Brain microvascular endothelial cell (primary cell): ENCODE measurements at places on chromosomes 1 and 21.
A peak's percentile ranks its signal among the peaks of the same experiment; 100 is the strongest.

DNA sequence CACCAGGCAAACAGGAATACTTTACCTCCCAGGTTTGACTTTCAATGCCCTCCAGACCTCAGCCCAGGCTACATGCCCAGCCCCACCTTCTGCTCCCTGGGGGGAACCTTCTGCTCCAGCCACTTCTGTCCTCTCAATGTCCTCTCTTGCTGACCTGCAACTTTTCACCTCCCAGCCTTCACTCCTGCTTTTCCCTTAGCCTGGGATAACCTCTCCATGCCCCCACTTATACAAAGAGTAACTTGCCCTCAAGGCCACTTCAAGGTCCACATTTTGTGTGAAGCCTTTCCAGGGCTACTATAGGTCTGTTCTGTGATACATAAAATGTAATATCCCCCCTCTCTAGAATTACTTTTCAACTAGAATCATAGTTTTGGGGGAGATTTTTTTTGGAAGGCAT, 21.7 kb downstream of the SERTAD4 start:
- no peak for DNase-seq

- no peak for DNase-seq
Measured at GRCh38 chr21:23455676-23456075, 2151.6 kb downstream of the MRPL39 start.

DNA sequence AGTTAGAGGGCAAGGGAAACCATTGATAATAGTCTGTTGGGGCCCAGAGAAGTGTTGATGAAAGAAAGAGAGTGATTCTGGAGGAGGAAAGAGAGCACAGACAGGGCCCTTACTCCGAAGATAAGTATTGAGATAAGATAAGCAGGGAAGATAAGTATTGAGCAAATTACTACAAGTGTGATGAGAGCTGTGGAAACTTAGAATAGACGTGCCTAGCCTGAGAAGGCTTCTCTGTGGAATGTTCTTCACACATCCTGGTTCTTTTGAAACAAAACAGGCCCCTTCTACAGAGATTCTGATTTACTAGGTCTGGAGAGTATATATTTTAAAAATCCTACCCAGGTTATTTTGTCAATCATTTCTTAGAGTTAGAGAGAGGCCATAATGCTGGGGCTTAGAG, 26.4 kb downstream of the FNBP1L start:
- peak; percentile 7 for DNase-seq

- DNase-seq: no peak
Measured at GRCh38 chr1:23601135-23601967, 42.0 kb upstream of the ID3 start.

GRCh38 chr21:46561445-46562090, 43.3 kb downstream of the S100B start:
- DNase-seq: no peak
